Stimulated activated CD4-positive, alpha-beta T cell treated with anti-CD3 and anti-CD28 coated beads, TNF-alpha, amount 100 ng/mL, for 48 hours (primary cell): ENCODE measurements at places on chromosomes 11 and 22.

DNA sequence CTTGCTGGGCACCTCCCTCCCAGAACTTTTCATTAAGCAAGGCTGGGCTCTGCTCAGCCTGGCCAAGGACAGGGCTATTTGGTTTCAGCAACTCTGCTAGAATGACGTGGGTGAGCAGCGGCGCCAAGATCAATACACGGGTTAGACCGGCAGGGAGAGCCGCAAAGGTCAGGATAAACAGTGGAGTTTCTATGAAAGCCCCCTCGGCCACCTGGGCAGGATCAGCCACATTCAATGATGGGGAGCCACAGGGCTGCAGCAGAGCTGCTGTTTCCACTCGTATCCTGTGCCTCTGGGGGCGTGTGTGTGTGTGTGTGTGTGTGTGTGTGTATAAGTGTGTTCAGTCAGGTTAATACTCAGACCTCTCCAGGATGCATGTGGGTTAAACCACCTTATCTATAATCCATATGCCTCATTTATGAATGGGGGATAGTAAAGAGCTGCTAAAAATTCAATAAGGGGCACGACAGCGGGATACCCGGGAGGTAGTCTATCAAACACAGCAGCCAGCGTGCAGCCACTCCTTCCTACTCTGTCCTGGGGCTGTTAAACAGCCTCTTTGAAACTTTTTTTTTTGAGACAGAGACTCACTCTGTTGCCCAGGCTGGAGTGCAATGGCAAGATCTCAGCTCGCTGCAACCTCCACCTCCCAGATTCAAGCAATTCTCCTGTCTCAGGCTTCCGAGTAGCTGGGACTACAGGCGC is 34.8 kb downstream of the MYH9 start:
- DNase-seq: no peak

DNA sequence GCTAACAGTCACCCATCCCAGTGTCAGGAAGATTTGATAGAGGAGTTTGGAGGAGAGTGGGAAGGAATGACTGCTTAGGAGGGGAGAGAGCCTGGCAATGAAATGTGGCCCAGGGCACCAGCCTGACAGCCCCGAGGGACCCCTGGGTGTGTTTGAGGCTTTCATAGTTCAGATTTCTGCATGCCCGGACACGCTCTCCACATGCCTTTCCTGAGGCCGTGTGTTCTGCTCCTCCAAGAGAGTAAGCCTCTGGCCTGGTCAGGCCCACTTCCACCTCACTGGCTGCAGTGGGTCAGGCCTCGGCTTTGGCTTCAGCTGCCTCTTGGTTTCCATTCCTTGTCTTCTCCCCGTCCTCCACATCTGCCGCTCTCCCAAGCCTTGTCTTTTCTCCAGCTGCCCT is 78.4 kb downstream of the C22orf31 start:
- no peak for DNase-seq

DNA sequence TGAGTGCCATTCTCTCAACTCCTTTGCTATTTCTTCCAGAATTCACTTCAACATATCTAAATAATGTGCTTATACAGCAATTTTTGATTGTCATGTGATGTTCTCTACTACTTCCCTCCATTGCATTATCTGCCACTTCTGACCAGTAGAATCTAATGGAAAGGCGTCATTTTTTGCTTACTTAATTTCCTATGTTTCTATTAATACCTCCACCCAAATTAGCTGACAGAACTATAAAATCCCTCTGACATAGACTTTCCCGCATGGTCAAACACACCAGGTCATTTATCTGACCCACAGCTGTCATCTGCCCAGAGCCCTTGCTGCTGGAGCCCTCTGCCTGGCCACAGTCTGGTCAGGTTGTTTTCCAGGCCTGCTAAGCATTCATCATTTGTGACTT is 258.6 kb upstream of the NARS2 start:
- no peak for DNase-seq

- DNase-seq: no peak
Measured at GRCh38 chr22:17161991-17162390, 2.9 kb upstream of the HDHD5 start.
